ENCODE measurements at places on chromosomes 13 and 19.
A peak's percentile ranks its signal among the peaks of the same experiment; 100 is the strongest.

DNA sequence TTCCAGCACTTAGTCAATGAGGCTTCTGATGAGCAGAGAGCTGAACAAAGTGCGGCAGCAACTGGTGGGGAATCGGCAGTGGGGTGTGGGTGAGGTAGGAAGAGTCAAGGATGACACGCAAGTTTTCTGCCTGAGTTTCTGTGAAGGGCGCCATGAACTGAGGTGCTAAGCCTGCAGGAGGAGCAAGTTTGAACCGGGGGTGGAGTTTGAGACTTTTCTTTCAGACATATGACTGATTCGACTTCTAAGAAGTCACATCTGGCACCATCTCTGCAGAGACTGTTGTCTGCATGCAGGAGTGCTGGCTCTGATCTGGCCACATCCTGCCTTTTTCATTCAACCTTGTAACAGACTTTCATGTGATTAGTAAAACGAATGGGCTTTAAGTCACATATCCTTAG, 14.8 kb upstream of the GPI start:
- DNase-seq, result peak; percentile 36

DNA sequence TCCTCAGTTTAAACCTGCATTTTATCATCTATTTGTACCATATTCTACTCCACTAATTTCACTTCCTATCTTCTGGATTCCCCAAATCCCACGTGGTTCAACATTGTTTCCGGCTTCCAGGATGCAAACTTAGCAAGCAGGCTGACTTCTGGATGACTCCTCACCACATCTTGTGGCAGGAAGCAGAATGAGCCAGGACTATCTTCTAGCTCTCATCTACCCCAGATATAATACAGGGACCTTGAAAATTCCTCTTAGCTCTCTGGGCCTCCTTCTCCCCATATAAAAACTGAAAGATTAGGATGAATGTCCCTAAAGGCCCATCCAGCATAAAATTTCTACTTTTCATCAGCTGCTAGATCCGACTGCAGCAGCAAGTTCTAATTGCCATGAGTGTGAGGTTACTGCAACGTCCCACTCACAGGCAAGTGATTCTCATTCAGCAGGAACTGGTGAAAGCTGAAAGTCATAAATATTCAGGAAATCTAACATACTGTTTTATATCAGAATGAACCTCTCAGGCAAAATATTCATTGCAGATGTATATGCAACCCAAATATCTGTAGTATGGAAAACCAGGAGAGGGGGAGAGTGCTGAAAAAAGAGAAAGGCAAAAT, 93.4 kb downstream of the KCTD12 start:
- no peak for DNase-seq

DNA sequence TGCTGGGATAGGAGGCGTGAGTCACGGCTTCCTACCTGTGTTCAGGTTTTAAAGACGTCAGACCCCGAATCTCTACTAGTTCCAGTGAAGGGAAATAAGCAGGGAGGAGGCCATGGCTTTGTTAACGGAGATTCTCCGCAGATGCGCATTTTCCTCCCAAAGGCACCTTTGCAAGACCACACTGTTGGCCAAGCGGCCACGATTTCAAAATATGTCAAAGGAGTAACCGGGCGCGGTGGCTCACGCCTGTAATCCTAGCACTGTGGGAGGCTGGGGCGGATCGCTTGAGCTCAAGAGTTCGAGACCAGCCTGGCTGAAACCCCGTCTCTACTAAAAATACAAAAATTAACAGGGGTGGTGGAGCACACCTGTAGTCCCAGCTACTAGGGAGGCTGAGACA, 21.9 kb downstream of the ZNF763 start:
- DNase-seq, result no peak

GRCh38 chr13:79740991-79741390, 260.0 kb downstream of the NDFIP2 start:
- DNase-seq, result no peak

DNA sequence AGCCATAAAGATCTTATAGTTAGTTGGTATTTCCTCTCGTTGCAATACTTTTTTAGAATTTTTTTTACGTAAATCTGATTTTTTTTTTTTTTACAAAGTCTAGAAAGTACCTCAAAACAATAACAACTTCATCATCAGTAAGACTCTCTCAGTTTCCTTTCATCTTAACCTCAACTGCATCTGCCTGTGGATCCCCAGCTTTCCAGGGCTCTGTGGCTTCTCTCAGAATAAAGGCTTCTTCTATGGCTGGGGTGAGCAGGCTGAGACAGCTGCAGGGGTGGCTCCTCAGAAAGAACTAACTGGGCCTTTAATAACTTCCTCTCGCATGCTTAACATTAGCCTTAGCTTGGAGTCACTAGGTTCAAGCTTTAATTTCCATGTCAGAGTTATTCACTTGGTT, 4.2 kb downstream of the ZNF506 start:
- no peak for DNase-seq

Measured in posterior vena cava (tissue), 2 donors.